Suppressor macrophage treated with lipopolysaccharide for 4 hours (primary cell): ENCODE measurements at places on chromosomes 12 and 14.

DNA sequence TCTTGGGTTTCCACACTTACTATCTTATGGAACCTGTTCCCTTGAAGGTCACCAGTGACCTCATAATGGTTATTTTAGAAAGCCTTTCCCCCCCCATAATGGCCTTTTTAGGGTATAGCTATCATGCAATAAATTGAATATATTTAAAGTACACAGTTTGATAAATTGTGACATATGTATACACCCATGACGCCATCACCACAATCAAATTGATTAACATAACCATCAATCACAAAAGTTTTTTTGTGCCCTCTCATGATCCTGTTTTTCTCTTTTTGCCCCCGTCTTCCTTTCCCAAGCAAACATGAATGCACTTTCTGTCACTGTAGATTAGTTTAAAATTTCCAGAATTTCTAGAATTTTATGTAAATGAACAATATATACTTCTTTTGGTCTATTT, 28.7 kb upstream of the OR4E1 start:
- no peak for DNase-seq

DNA sequence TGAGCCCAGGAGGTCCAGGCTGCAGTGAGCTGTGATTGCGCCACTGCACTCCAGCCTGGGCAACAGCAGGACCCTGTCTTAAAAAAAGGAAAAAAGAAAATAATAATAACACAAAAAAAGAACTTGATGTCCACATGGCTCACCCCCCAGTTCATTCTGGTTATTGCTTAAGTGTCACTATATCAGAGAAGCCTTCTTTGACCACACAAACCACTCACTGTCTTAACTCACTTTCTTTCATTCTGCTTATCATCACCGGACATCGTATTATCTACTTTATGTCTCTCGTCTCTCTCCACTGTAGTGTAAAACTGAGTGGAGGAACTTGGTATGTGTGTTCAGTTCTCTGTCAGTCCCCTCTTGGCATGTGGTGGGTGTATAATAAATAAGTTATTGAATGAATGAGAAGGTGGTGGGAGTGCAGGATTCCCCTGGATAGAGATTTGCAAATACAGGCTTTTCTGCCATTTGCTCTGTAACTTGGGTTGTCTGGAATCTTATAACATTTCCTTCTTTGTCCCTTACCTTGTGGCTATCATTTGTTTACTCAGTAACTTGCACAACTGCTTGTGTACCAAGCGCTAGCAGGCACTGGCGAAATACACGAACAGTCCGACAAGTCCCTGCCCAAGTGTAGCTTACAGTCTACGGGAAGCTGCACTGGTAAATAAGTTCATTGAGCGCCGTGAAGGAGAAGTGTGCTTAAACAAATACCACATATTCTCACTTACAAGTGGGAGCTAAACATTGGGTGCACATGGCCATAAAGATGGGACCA, 86.6 kb upstream of the TRAF3 start:
- no peak for DNase-seq

DNA sequence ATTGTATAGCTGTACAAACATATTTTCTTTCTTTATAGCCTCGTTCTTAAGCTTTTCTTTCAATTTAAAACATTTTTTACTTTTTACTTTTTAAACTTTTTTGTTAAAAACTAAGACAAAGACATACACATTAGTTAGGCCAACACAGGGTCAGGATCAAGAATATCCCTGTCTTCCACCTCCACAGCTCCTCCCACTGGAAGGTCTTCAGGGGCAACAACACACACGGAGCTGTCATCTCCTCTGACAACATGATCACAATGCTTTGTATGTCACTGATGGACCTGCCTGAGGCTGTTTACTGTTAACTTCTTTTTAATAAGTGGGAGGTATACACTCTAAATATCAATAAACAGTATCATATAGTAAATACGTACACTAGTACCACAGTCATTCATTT, 191.3 kb downstream of the SYT10 start:
- DNase-seq = no peak

- DNase-seq = no peak
Observed at GRCh38 chr12:9881246-9881645, at the start of gene KLRF2. KLRF2 (plus strand) TSS chr12:9881489; CDS start chr12:9881596, 107 bp downstream.

DNA sequence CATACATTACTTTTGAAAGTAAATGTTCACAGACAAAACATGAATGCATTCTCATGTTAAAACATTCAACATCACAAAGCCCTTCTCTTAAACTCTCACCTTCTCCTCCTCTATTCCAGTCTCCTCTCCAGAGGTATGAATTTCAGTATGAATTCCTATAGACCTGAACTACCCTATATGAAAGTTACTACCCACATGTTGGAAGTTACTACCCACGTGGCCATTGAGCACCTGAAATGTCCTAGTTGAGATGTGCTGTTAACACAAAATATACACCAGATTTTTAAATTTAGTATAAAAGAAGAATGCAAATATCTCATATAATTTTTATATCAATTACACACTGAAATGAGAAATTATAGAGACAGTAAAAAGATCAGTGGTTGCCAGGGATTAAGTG, 60.2 kb downstream of the PAX9 start:
- no peak for DNase-seq

- no peak for DNase-seq
Observed at GRCh38 chr14:53570411-53571387, 385.9 kb downstream of the BMP4 start.

- DNase-seq = no peak
Observed at GRCh38 chr14:68076451-68076850, 256.9 kb downstream of the RAD51B start.

- DNase-seq = no peak
Observed at GRCh38 chr12:27984275-27984674, 11.7 kb upstream of the PTHLH start.

DNA sequence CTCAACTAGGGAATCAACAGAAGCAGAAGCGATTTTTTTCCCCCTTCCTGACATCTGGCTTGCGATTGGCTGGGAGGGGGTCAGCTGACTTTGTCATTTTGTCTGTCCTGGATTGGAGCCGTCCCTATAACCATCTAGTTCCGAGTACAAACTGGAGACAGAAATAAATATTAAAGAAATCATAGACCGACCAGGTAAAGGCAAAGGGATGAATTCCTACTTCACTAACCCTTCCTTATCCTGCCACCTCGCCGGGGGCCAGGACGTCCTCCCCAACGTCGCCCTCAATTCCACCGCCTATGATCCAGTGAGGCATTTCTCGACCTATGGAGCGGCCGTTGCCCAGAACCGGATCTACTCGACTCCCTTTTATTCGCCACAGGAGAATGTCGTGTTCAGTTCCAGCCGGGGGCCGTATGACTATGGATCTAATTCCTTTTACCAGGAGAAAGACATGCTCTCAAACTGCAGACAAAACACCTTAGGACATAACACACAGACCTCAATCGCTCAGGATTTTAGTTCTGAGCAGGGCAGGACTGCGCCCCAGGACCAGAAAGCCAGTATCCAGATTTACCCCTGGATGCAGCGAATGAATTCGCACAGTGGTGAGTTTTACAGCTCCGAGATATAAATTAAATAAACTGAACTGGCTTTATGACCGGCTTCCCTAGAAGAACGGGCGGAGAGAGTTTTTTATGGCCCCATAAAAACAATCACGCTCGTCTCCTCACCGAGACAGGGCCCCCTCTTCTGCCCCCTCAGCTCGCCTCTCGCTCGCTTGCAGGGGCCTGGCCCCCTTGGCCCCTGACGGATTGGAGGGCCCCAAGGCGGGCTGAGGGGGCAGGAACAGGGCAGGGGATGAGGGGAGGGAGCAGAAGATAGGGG, at the start of gene HOXC6:
Gene HOXC6, plus strand, starts transcription at position 127 of the 888 bp plus-strand sequence. Its CDS starts 82 bp downstream, at position 209.
- no peak for DNase-seq

- no peak for DNase-seq
Observed at GRCh38 chr12:105910030-105910429, 228.7 kb downstream of the NUAK1 start.

GRCh38 chr12:132471858-132472255, 18.1 kb upstream of the FBRSL1 start:
- DNase-seq = no peak

DNA sequence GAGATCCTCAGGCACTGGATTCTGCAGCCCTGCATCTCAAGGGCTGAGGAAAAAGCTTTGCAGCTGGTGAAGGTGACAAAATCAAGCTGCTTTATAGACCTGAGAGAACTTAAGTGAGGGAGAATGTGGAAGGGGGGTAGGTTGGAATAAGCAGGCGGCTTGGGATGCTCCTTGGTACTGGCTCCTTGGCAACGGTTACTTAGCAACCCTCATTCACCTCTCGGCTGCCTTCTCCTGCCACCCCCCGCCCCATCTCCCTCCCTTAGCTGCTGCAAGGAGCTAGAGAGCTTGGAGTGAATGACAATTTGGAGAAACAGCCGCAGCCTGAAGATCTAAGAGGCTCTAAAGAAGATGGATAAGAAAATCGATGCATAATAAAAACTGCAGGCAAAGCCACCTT, 44.1 kb upstream of the CISTR start:
- DNase-seq = no peak

GRCh38 chr14:69149461-69150244, 3.3 kb downstream of the DCAF5 start:
- no peak for DNase-seq

DNA sequence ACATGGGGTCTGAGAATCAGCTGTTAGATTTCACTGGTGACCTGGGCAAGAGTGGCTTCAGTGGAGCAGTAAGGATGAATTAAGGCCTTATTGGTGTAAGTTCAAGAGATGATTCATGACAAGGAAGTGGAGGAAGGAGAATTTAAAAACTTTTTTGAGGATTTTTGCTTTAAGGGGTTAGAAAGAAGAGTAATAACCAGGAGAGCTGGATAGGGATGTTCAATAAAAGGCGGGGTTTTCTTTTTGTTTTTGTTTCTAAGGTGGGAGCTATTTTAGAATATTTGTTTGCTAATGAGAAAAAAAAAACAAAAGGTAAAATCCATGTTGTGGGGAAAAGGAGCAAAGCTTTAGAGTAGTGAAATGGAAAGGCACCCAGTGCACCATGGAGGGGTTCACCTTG, 15.2 kb upstream of the TUBA1B start:
- no peak for DNase-seq

- DNase-seq = peak; percentile 58
Observed at GRCh38 chr12:53495903-53496751, 3.1 kb downstream of the MAP3K12 start.

DNA sequence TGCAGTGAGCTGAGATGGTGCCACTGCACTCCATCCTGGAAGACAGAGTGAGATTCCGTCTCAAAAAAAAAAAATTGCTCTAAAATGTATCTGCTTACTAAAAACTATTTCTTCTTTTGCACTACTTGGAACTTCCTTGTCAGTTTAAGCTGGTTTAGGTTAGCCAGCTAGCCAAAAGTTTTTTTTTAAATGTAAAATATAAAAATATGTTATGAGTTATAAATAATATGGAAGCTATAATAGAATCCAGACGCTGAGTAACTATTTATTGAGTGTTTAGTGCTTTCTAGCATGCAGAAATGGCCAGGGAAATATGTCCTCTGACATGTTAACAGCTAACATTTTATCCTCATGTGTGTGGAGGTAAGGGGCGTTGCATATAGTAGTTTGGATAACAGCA, 85.6 kb downstream of the PLEKHA5 start:
- DNase-seq = no peak

DNA sequence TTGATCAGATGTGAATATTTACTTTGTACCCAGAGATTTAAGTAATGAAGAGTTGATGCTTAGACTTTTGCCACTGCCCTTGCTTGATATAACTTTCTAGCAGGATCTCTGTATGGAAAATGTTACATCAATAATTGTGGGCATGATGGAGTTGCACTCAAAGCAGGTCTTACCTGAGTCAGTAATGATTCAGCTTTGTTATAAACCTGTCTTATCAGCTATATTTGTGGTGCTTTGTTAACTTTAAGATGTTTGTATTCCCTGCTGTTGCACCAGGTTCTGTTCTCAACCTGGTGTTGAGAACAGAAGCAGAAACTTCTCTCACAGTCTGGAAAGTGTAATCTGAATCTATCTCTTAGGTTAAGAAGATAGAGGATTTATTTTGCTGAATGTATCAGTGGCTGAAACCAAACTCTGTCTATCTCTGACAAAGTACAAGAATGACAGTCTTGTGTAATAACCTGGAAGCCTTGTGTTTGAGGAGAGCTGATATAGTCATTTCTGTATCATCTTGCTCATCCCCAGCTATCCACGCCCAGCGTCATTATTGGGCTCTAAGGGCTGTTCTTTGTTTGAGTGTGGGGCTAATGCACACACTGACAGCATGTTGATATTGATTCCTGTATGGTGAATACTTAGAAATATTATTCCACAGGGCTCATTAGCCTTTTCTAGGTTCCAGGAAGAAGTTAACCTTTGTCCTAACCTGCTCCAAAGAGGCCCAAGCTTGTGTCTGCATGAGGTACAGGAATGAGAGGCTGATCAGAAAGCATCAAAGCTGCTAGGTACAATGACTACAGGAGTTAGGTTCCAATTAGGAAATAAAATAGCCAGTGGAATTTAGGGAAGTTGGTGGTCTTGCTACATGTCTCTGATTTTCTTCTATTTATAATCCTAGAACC, 3.6 kb downstream of the AKAP6 start:
- DNase-seq = no peak

DNA sequence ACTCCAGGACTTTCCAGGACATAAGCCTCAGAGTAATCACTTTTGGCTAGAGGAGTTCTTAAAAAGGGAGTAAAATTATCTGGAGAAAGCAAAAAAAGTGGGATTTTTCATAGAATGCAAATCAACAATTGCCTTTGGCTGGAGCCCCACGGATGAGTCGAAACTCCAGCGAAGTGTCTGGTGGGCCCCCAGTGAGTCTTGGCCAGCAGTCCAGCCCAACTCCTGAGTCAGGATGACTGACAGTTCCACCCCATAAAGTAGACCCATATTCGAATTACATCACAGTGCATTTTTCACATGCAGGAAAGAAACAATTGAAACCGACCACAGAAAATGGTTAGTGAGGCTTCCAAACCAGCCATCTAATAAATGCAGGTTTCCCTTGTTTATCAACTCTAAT, 265.7 kb downstream of the BCL11B start:
- no peak for DNase-seq

GRCh38 chr14:73715707-73716106, 1.5 kb upstream of the PNMA1 start:
- no peak for DNase-seq

GRCh38 chr12:19058235-19059021, 71.1 kb upstream of the PLEKHA5 start:
- no peak for DNase-seq

DNA sequence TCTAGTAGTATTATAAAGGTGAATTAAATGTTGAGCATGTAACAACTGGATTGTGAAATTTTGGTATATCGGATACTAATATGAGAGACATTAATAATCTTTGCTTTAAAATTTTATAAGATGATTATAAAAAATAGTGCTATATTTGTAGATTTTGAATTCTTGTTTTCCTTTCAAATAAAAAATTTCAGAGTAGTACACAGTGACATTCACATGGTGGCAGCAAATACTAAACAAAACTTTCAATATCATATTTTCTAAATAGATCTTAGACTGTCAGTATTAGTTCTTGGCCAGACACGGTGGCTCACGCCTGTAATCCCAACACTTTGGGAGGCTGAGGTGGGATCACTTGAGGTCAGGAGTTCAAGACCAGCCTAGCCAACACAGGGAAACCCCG, 166.0 kb downstream of the NAV3 start:
- DNase-seq = no peak

GRCh38 chr14:85545738-85546137, 15.8 kb downstream of the FLRT2 start:
- DNase-seq = no peak

- no peak for DNase-seq
Observed at GRCh38 chr14:100386121-100386520, 63.0 kb downstream of the SLC25A47 start.
